Astrocyte (in vitro differentiated cells and primary cell): ENCODE measurements at places on chromosomes 13 and 19. TPM values are rescaled to one million over a fixed set of nuclear protein-coding genes. Genes with fewer than 3 reads are reported as not detected.
A peak's percentile ranks its signal among the peaks of the same experiment; 100 is the strongest.

PRR36 gene
- total RNA-seq, result 0.55 and 1.3 TPM in 2 replicates

SEMA6B gene
- 14.3 and 17.5 TPM in 2 replicates for total RNA-seq

NEK3 gene
- total RNA-seq, result 13.9 and 15.3 TPM in 2 replicates

GRCh38 chr13:100542826-100543156 lies 45.8 kb downstream of the GGACT start:
- peak; percentile 25 for DNase-seq

DNA sequence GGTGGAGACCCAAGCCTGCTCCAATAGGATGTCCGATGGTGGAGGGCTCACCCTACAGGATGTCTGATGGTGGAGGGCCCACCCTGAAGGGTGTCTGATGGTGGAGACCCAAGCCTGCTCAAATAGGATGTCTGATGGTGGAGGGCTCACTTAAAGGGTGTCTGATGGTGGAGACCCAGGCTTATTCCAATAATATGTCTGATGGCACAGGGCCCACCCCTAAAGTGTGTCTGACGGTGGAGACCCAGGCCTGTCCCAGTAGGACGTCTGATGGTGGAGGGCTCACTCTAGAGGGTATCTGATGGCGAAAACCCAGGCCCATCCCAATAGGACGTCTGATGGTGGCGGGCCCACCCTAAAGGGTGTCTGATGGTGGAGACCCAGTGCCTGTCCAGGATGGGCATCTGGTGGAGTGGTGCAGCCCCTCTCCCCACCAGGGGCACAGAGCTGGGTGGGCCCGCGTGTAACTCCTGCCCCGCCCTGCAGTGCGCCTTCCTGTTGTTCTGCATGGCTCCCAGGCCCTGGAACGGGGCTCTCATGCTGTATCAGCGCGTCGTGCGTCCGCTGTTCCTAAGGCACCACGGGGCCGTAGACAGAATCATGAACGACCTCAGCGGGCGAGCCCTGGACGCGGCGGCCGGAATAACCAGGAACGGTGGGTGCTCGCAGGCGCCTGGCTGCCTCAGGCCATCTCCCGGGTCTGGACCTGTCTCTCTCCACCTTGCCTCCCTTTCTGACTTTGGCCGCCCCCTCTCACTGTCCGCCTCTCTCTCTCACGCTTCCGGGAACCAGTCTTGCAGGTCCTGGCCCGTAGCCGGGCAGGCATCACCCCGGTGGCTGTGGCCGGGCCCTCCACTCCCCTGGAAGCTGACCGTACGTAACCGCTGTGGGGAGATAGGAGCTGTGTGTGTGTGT lies 5.1 kb downstream of the REEP6 start:
- no peak for DNase-seq
